NCI-H1694 treated with DMSO at 0.1 percent for 48 hours (cell line): ENCODE measurements at places on chromosomes 12 and 14.
A peak's percentile ranks its signal among the peaks of the same experiment; 100 is the strongest.

GRCh38 chr12:67482751-67483661, 165.5 kb upstream of the DYRK2 start:
- peak; percentile 21 for DNase-seq

DNA sequence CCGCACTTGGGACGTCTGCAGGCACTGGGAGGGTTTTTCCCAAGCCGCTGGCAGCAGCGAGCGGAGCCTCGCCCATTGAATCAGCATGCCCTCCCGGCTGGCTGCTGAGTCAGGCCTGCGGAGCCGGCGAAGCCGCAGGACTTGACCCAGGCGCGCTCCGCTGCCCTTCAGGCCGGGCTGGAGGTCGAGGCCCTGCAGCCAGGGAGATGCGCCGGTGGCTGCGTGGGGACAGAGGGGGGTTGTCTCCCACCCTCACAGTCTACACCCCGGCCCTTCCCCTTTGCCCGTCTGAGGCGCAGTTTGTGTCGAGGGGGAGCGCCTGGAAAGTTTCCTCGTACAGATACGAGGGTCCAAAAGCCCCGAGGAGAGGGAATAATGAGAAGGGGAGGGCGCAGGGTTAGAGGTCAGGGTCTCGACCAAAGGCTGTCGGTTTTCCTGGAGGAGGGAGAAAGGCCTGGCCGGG, 759 bp upstream of the KLC1 start:
- no peak for DNase-seq

- no peak for DNase-seq
Observed at GRCh38 chr12:83432176-83432719, 745.5 kb downstream of the TMTC2 start.

- no peak for DNase-seq
Observed at GRCh38 chr12:113130457-113131135, 5.0 kb downstream of the RASAL1 start.

- DNase-seq: no peak
Observed at GRCh38 chr14:66910311-66910840, 278.9 kb upstream of the GARIN2 start.

GRCh38 chr12:114684098-114684869, at the start of gene TBX3:
TBX3 (minus strand) TSS chr12:114684175; CDS start chr12:114683200, 975 bp downstream.
- peak; percentile 51 for DNase-seq

GRCh38 chr12:53568809-53569557, 57.2 kb downstream of the ATF7 start:
- no peak for DNase-seq

DNA sequence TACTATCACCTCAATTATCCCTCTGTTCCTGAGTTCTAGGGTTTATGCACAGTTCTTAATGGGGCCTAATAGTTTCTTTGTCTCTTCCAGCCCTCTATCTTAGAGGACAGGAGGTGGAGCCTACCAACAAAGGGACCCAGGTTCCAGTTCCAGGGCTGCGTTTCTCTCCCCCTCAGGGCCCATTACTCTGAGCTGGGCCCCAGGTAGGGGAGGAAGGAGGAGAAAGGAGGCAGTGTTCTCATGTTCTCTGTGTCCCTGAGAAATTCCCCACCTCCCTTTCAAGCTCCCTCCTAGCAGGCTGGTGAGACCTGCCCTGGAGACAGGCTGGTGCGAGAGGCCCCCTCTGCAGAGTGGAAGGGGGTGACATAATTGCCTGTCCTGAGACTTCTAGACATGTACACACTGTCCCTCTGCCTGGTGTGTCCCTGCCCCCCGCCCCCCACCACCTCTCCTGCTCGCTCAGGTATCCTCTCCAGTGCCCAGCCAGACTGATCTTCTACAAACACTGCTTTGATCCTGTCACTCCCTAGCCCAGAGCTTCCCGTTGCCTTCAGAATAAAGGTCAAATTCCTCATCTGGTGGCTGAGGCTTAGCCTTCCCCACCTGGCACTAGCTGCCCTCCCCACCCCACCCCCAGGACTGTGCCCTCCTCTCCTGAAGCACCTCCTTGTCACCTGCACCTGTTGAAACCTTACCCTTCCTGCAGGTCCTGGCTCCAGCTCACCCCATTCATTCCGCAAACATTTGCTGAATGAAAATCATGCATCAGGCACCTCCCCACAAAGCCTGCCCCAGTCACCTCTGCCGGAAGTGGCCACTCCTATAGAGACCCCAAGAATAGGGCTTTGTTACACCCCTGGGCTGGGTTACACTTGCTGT, 21.1 kb upstream of the KRT8 start:
- DNase-seq: no peak

GRCh38 chr14:31990183-31990857, 86.8 kb upstream of the ARHGAP5 start:
- DNase-seq: no peak

DNA sequence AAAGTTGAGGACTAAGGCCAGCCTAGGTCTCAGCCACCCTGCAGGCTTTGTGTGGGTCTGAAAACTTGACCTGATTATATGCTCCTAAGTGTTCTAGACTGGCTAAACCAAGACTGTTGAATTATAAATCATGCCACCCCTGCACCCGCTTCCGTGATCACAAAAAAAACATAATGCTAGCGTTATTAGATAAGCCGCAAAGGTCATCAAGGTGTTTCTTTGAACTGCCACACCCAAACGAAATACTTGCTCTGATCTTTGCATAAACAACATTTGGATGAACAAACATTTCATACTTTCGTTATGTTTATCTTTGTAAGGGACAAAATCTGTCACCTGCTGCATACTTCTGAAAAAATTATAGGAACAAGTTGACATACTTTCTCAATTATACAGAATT, 2.5 kb downstream of the SMCO2 start:
- no peak for DNase-seq

- no peak for DNase-seq
Observed at GRCh38 chr12:124566997-124567672, at the start of gene NCOR2. NCOR2 (minus strand) TSS chr12:124567612; CDS start chr12:124495251, 72,361 bp downstream.

GRCh38 chr12:1272142-1272541, 281.1 kb downstream of the ERC1 start:
- DNase-seq: no peak

DNA sequence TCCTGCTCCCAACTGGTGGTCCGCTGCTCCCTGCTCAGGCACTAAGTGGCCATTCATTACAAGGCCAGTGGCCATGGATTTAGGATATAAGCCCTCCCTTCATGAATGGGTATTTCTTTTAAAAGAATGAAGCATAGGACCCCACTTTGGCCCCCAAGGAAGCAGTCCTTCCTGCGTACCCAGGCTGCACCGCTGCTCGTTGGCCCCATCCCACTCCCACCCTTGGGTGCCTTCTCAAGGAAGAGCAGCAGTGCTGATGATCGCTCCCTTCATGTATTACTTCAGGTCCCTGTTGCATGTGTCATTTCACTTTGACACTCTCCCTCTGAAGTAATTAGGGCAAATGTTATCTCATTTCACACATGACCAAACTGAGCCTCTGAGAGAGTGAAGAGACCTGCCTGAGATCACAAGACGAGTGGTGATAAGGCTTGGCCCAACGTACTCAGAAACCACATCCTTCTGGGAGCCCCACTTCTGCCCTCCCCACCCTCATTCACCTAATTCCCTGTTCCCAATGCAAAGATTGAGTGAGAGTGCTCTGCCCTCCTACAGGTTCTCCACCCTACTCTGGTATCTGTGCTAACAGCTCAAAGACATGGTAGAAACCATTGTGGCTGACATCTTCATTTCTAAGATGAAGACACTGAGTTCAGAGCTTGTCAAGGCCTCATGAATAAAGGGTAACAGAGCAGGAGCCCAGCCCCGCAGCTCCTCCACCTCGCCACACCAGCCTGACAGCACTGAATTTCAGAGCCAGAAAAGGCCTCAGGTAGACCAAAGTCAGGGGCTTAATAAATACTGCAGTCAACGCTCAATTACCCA, 10.3 kb upstream of the KRT2 start:
- DNase-seq: no peak

DNA sequence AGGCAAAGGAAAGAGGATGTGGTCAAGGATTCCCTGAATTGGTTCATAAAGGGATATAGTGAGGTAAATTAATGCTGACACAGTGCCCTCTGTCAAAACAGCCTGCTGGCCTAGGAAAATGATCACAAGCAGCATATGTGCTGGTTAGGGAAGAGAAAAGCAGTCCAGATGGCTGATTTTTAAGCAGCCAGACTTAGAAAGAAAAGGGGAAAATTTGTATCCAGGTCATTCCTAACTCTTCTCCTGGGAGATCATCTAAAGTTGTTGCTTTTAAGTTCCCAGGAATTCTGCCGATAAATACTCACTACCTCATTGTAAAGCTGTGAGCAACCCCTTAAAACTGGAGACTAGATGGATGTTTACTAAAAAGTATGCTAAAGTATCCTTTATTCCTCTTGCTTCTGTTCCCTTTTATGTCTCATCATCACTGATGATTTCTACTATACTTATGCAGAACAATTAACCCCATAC, 46.4 kb upstream of the CNOT2 start:
- peak; percentile 94 for DNase-seq

GRCh38 chr12:53871367-53871766, 67.3 kb upstream of the HOXC13 start:
- DNase-seq: no peak

DNA sequence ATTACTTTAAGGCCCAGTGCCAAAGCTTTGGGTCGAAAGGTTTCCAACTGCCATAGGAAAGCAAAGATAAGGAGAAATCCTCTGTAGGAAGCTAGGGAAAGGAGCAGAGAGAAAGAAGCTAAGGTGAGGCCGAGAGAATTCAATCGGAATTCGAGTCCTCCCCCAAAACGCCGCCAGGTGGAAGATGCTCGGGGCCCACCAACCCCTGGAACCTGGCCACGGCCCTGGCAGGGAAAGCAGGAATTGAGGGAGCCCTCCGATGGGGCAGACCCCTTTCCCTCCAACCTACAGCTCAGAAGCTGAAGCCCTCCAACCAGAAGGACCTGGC, 498 bp downstream of the GMFB start:
- DNase-seq: no peak

GRCh38 chr12:124416516-124417395, 121.9 kb downstream of the RFLNA start:
- no peak for DNase-seq

DNA sequence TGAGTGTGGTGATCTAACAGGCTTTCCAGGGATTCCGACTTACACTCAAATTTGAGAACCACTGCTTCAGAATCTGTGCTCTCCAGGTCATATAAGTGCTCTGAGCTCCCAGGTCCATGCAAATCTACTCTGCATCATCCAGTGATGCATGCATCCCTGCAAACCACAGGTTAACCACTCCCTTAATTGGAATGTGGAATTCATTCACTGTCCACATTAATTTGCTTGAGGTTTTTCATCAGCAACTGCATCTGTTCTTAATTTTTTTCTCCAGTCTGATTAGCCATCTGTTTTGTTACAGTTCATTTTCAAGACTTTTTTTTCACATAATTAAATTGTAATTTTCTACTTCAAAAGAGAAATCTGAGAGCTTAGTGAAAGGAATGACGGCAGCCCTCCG, 43.4 kb upstream of the RIN3 start:
- DNase-seq: no peak

DNA sequence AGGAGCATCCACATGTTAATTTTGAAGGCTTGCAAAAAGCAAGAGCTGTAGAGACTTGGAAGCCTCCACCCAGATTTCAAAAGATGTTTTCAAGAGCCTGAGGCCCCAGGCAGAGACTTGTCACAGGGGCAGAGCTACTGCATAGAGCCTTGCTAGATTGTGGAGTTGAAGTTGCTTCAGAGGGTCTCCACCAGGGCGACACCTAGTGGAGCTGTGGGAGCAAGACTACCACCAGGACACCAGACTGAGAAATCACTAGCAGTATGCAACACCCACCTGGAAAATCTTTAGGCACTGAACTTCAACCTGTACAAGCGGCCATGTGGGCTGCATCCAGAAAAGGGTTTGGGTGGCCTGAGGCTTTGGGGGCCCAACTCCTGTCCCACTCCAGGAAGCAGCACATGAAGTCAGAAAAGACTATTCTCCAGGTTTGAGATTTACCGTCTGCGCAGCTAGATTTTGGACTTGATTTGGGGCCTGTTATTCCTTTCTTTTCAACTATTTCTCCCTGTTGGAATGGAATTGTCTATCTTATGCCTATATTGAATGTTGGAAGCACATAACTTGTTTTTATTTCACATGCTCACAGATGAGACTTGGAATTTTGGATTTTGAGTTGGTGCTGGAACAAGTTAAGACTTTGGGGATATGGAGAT, 508.6 kb downstream of the FLRT2 start:
- peak; percentile 38 for DNase-seq

DNA sequence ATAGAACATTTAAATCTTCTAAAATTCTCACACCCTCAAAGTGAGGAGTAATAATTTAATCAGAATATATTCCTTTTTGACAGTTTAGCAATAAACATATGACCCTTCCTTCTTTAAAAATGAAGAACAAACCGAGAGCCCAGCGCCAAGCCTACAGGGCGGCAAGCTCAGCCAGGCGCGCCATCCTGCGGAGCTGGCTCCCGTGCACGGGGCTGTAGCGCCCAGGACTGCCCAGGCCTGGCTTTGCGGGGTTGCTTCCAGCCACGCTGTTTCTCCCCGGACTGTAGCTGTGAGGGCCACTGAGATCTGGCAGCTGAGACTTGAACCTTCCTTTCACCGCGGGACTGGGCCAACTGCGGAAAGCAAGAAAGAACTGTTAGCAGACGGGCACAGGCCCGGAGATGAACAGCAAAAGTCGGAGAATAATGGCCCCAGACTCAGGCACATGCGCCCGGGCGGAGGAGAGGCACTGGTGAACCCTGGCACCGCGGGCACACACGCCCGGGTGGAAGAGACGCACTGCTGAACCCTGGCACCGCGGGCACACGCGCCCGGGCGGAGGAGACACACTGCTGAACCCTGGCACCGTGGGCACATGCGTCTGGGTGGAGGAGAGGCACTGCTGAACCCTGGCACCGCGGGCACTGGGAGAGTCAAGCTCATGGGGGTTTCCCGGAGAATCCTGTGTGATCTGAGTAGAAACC, 16.6 kb downstream of the PGAM5 start:
- no peak for DNase-seq

- DNase-seq: no peak
Observed at GRCh38 chr14:55580470-55581341, 699 bp downstream of the KTN1 start.

DNA sequence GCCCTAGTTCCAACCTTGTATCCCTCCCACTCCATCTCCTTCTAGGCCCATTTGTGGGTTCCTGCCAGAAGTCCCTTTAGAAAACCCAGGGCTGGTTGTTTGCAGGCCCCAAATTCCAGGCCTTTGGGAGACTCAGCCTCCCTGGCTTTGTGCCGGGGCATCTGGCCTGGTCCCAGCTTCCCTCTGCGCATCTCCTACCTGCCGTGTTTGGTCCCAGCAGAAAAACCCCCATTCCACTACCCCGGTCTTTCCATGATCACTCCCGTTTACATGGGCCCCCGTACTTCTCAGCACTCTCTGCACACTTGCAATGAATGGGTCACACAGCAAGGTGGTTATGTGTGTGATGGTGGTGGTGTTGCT, 15.3 kb downstream of the KMT5A start:
- no peak for DNase-seq

GRCh38 chr14:54177019-54177418, 219.8 kb upstream of the CDKN3 start:
- DNase-seq: no peak

GRCh38 chr12:66258011-66258410, 44.3 kb upstream of the HELB start:
- DNase-seq: no peak
